ENCODE measurements at places on chromosomes 3 and 15.

DNA sequence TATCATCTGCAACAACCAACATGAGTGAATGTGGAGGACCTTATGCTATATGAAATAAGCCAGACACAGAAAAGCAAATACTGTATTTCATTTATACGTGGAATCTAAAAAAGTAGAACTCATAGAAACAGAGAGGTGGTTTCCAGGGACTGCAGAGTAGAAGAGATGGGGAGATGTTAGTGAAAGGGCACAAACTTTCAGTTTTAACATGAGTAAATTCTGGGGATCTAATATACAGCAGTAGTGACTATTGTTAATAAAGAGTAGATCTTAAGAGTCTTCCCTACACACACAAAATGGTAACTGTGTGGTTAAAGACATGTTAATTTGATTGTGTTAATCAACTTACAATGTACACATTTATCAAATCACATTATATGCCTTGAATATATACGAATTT lies 20.9 kb upstream of the MELTF start:
- peak; percentile 53 for DNase-seq

DNA sequence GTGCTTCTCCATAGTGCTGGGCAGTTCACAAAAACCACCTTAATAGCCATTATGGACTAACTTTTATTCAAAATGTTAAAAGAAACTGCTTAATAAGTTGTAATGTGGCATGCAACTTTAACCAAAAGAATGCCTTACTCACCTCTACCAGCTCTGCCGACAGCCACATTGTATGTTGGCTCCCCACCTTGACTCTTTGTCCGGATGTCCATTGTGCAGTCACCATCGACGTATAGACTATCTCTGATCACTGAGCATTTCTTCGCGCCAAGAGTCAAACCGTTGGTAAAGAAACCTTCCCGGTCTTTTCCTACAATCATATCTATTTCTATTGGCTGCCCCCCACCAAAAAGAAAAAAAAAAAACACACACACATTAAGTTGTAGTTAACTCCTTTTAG lies 2.5 kb downstream of the PFN2 start:
- DNase-seq, result no peak

DNA sequence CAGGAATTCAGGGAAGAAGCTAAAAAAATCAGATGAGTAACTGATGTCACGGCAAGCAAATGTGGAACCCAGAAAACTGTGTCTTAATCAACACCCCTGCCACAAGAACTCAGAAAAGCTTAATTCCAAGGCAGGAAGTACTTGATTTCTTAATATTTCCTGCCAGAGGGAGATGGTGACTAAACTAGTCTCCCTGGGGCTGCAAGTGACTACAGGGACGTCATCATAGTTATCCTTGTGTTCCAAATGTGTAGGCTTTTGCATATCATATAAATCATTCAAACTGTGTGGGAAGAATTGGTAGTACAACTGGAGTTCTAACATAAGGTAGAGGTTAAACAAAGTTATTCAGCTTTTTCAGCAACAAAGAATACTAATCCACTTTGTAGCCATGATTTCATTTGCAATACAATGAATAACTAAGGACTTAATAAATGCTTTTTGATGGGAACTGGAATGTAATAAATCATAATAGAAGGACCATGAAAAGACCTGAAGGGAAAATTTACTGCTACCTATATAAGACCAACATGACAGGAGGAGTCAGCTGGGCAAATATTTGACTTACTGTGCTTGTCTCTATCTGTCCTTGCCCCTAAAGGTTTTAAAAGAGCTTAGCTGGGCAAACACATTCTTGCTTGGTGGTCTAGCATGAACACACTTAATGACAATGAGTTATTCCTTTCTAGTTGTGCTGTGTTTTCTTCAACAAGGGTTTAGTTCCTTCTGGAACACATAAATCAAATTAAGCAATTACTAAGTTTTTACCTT lies 76.0 kb upstream of the NECTIN3 start:
- no peak for DNase-seq

GRCh38 chr3:90080988-90081387 lies 973.6 kb downstream of the EPHA3 start:
- DNase-seq, result no peak

- DNase-seq, result no peak
Measured at GRCh38 chr3:107988460-107989175, 102.2 kb downstream of the CD47 start.

GRCh38 chr3:64684715-64685261 lies 3.0 kb downstream of the ADAMTS9 start:
- no peak for DNase-seq

GRCh38 chr3:159804726-159805410 lies 183.8 kb upstream of the IL12A start:
- DNase-seq, result peak; percentile 72

- DNase-seq, result no peak
Measured at GRCh38 chr15:83682476-83683088, 28.7 kb downstream of the ADAMTSL3 start.

DNA sequence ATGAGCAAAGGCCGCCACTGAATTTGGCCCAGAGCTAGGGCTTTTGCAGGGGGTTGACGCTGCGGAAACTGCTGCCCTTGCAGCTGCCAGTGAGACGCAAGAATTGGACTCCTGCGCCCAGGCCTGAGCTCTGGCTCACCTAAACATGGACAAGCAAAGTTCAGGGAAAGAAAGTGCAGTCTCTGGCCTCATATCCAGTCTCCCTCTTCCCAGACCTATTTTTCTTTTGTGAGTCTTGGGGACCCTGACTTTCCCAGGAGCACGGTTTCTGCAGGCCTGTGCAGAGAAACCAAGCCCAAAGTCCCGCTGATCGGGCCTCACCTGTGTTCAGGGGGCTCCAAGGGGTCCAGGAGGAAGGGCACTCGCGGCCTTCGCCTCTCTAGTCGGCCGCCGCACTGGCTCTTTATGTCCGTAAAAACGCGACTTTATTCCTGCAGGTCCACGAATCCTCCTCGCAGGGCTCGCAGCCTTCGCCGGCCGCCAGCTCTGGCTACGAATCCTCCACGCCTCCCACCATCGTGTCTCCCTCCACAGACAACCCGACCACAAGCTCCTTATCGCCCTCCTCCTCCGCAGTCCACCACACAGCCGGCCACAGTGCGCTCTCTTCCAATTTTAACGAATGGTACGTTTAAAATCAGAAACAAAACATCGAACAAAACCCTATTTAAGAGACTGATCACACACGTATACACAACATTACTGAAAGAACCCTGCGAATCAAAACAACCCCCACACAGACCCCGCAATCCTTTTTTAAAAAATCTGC lies 3.9 kb downstream of the ZIC1 start:
- no peak for DNase-seq

DNA sequence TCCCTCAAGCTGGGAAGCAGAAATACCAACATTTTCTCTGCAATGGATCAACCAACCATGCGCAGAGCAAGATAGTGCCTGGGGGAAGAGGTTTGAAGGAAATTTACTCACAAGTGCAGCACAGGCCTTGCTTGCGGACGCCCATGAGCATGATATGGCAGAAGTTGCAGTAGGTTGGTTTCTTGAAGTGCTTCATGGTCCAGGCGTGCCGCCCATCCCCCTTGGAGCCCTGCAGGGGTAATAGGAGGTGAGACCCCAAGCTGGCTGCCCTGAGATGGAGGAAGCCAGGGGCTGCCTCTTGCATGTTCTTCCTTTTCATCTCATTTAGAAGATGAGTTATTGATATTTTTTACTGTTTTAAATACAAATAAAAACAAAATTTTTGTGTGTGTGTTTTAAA lies 86.6 kb downstream of the DGKG start:
- no peak for DNase-seq

- DNase-seq, result peak; percentile 29
Measured at GRCh38 chr3:143433787-143434378, 314.3 kb downstream of the CHST2 start.

DNA sequence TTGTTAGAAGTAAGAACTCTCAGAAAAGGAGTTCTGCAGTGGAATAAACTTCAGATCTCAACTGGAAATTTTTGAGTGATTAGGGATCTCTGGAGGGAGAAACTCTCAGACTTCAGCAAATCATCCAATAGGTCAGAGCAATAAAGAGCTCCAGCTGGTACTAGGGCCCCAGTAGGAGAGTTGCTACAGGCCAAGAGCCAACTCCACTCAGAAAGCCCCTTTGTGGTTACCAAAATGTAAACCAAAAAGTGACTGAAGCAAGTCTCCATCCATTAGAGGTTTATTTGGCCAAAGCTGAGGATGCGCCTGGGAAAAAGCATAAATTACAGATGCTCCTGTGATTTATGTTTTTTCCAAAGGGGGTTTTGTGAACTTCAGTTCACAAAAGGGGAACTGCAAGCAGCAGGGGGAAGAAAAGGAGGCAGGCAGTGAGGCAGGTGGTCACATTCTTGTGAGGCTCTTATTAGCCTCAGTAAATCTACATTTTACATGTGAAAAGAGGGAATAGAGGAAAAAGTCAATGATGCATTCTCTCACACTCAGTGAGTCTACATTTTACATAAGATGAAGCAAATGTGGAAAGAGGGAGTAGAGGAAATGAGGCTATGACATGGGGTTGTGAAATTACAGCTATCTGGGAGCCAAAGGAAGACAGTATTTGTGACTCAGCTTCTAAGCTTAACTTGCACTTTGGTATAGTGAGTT lies 92.4 kb upstream of the DAZL start:
- DNase-seq, result no peak

DNA sequence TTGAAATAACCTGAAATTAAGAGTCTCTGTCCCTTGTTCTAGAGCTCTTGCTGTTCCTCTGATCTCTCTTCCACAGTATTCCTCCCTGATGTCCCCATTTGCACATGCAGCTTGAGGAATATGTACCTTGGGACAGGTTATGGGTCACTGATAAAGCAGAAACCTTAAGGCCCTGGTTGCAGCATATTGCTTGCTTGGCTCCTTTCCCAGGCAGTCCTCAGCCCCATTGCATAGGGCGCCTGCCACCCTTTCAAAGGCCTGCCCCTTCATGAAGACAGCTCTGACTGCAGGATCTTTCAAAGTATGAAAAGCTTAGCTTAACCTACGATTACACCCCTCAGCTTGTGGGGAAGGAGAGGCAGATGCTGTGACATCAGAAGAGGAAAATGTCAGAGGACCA lies 51.6 kb downstream of the WDR76 start:
- DNase-seq, result no peak

GRCh38 chr3:192409838-192410683 lies 317.3 kb downstream of the FGF12 start:
- DNase-seq, result peak; percentile 11

GRCh38 chr3:58624550-58624949 lies 42.0 kb downstream of the FAM3D start:
- DNase-seq, result no peak

DNA sequence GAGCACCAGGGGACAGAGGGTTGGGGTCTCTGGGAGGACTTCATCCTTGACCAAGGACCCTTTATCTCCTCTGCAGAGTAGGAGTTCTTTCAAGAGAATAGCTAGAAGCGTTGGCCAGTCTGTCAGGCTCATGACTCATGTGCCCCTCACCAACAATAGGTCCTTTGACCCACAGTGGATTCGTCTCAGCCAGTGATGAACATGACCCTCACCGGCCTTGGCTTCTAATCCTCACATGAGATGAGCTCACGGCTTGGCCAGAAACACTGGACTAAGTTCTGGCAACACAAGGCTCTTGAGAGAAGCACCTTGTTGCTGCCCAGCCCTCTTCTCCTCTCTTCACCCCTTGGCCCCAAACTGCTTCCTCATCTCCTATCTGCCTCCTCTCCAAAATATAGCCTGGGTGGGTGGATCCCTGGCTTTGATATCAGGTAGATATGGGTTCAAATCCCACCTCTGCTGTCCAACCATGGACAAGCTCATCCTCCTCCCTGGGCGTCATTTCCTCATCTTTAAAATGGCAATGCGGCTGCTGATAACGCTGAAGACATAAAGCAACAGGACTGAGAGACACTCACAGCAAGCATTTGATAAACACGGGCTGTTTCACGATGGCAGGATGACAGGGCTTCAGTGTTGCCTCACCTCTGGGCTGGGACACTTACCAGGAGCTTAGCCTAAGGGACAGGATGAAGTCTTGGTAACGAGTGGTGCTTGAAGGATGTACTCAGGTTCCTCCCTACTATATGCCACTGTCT lies 446.7 kb upstream of the PROK2 start:
- no peak for DNase-seq

GRCh38 chr3:191085091-191085490 lies 114.0 kb upstream of the OSTN start:
- no peak for DNase-seq

- DNase-seq, result no peak
Measured at GRCh38 chr3:72306800-72307341, 521.9 kb upstream of the PROK2 start.

DNA sequence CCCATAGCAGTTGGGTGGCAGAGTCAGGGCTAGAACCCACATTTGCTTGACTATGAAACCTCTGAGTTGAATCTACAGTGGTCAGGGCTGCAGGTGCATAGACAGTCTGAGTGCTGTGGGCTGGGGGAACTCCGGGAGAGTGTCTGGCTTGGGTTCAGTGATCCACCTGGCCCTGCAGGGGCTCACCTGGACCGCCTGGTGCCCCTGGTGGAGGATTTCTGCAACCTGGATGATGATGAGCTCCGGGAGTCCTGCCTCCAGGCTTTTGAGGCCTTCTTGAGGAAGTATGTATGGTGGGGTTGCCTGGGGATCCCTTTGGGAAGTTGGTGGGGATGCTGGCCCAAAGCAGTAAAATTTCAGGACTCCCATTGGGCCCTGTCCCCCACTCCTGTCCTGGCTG lies 16.3 kb downstream of the CAND2 start:
- no peak for DNase-seq

GRCh38 chr3:177946936-177947335 lies 589.3 kb upstream of the KCNMB2 start:
- no peak for DNase-seq

DNA sequence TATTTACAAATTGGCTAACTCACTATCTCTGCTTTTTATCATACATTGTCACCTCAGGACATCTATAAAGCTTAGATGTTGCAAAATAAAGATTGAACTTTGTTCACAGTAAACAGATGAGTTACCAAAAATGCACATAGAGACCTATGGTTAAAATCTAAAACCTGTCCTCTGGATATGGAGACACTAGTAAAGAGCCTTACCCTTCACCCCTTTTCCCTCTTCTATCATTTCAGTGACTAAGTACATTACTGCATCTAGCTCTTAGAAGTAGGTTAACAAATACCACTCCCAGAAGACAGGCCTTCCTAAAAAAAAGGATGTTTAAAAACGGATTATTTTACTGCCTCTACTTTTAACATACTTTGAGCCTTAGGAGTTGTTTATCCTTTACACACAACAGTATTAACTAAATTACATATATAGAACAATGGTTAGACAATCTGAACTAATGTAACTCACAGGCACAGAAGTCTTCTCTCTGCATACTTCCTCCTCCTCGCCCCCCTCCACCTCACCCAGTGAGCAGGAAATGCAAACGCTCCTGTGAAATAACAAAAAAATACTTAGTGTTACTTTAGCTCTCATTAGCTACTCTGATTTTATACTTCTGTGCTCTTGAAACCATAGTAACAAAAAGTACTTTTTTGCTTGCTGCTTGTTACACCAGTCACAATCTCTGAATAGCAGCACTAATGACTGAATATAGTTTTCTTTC lies 23.3 kb downstream of the IREB2 start:
- no peak for DNase-seq

- DNase-seq, result no peak
Measured at GRCh38 chr3:46484911-46485778, 12.6 kb upstream of the RTP3 start.

- DNase-seq, result no peak
Measured at GRCh38 chr15:38558372-38559059, 6.1 kb downstream of the RASGRP1 start.
